Stimulated activated CD4-positive, alpha-beta T cell treated with anti-CD3 and anti-CD28 coated beads, TNF-alpha, amount 100 ng/mL, for 4 hours (primary cell): ENCODE measurements at places on chromosomes 7 and 10.

GRCh38 chr7:116547347-116547746 lies 22.5 kb downstream of the CAV1 start:
- DNase-seq, result no peak

DNA sequence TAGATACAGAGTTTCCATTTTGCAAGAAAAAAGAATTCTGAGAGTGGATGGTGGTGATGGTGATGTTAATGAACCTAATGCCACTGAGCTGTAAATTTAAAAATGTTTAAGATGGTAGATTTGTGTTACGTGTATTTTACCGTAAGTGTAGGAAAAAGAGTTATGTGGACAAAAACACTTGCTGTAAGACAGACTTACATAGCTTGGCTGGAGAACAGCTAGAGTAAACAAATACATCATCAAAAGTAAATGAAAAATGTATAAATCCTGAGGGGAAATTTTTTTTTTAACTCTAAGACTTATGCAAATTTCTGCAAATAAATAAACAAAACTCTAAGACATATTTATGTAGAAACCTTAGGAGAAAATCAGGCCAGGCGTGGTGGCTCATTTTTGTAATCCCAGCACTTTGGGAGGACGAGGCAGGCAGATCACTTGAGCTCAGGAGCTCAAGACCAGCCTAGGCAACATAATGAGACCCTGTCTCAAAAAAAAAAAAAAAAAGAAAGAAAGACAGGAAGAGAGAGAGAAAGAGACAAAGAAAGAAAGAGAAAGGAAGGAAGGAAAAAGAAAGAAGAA lies 66.2 kb upstream of the CDK13 start:
- no peak for DNase-seq

GRCh38 chr10:81978238-81978637 lies 103.2 kb downstream of the NRG3 start:
- no peak for DNase-seq

- no peak for DNase-seq
Measured at GRCh38 chr10:49571388-49571787, 32.5 kb upstream of the ERCC6 start.

DNA sequence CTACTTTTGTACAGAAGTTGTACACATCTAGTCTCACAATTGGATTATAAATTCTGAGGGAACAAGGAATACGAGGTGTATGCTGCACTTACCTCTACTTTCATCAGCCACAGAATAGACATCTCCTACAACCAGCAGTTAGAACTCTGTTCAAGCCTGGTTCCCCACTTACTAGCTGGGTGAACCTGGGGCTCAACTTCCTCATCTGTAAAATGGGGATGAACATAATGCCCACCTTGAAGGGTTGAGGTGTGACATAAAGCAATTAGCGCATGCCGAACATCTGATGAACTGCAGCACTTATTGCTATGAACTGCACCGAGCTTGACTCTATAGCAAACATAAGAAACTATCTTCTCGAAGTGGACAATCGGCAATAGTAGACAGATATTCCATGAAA lies 25.3 kb downstream of the XPNPEP1 start:
- DNase-seq, result no peak

DNA sequence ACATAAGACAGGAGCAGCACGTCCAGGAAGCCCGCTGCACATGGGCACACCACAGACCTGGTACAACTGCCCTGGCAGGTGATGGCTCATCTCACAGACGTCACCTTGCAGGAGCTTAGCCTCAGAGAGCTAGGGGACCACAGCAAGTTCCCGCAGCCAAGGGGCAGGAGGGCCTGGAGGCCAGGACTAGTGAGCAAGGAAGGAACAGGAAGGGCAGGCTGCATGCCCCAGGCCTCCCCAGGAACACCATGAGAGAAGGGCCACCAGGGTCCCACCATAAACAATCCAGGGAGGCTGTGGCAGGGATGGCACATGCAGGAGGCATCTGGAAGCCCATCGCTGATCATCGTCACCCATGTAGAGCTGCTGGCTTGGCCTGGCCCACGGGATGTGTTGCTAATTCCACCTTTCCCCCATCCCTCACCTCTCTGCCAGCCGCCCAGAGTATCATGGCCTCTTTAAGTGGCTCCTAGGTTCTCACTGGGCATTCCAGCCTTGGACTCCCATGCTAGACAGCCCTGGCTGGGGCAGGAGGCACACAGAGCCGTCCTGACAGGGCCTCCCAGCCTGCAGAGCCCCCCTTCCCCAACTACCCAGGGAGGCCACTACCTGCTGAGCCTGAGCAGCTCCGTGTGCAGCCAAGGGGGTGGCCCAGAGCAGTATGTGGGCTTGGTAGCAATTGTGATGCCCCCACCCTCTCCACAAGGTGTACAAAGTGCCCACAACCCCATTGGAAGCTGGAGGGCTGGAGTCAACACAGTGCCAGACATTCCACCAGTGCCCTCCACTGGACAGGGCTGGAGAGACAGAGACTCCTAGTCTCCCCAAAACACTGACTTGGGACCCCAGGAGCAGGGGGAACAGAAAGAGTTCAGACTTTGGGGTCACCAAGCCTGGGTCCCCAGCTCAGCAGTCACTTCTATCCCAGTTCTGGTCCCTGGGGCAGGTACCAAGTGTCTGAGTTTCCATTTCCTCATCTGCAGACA lies 35.5 kb downstream of the GRID1 start:
- DNase-seq, result no peak

GRCh38 chr7:100464210-100464660 lies at the start of gene SPACDR:
SPACDR (minus strand) TSS chr7:100464260; CDS start chr7:100464025, 235 bp downstream.
- DNase-seq, result no peak

- DNase-seq, result no peak
Measured at GRCh38 chr10:70906953-70907636, 18.7 kb upstream of the PCBD1 start.
